ENCODE measurements at places on chromosomes 7 and 10.

DNA sequence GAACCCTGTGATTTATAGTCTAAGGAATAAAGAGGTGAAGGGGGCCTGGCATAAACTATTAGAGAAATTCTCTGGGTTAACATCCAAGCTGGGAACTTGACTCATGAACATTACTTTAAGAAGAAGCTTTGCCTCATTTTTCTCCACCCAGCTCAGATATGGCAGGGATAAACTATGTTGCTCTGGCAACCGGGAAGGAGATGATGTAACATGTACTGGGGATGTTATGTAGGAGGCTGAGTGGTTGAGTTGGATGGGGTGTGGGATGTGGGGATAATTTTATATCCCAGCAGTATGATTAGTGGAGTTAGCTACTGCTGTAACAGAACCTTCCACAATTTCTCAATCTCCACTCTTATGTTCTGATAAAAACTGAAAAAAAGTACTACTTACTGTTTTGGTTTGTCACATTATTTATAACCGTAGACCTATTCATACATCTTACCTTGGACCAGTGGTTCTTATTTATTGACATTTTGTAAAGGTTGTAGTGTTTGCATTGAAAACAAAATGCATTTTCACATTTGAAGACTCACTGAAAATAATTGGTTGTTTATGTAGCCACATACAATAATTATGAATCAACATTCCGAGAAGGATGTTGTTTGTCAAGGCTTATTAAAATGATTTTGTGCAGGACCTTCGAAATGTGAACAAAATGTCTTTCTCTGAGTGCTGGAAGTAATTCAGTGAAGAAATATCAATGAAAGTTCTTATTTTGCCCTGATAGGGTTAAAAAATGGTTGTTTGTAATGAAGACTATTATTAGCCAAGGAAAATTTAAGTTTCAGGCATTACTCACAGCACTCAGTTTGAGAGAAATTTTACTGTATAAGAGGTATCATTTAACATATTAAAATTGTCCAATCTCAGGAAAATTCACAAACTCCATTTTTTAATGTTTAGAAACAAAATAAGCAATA is 1.3 kb downstream of the OR2F2 start:
- no peak for DNase-seq

DNA sequence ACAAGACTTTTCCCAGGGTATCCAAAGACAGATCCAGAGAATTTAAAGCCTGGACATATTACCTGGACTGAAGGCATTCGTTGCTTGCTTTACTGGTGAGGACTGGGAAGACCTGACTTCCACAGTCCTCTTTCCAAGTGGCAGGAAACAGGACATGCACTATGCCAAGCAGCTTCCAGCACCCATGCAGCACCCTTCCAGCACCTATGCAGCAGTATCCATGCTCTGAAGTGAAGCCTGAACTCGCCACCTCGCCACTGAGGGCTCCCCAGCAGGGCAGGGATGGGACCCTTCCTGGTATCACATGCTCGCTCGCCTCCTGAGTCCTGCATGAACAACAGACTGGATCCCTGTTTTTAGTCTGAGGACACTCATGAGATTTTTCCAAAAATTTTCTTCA is 189.9 kb upstream of the KLF14 start:
- DNase-seq, result no peak

DNA sequence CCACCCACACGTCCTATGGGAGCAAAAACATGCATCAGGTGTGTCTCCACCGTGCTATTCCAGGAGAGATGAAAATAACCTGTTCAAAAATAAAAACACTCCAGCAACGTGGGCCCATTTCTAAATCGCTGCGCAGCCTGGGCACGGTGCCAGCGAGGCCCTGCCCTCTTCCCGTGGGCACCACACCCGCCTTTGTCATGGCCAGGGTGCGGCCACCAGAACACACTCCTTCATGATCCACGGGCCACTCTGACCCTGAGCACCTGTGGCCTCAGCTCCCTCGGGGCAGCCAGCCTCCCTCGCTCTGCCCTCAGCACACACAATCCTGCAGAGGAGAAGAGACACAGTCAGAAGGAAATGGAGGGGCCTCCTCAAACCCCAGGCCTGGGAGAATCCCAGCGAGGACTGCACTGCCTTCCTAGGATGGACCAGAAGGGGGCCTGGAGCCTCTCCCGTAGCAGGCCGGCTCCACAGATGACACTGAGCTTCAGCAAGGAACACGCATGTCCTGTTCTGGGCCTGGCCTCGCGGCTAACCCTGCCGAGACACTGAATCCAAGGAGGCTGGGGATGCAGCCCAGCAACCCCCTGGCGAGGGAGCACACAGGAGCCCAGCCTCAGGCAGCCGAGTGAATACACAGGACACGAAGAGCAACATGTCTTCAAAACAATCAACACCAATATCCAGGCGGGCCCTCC is 169.0 kb downstream of the MAD1L1 start:
- DNase-seq, result no peak

GRCh38 chr7:28858206-28858605 is 99.9 kb downstream of the TRIL start:
- no peak for DNase-seq

- DNase-seq, result peak; percentile 68
Measured at GRCh38 chr7:42091461-42092291, 145.3 kb downstream of the GLI3 start.

DNA sequence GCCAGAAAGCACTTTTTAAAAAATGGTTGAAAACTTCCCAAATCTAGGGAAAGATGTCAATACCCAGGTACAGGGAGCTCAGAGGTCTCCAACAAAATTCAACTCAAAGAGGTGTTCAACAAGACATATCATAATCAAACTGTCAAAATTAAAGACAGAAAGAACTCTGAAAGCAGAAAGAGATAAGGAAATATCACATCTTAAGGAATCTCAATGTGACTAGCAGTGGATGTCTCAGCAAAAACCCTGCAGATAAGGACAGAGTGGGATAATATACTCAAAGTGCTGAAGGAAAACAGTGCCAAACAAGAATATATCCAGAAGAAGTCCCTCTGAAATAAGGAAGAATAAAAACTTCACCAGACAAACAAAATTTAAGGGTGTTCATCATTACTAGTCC is 13.0 kb upstream of the GSTK1 start:
- no peak for DNase-seq

GRCh38 chr10:119405520-119405807 is 137.1 kb downstream of the RGS10 start:
- DNase-seq, result no peak

DNA sequence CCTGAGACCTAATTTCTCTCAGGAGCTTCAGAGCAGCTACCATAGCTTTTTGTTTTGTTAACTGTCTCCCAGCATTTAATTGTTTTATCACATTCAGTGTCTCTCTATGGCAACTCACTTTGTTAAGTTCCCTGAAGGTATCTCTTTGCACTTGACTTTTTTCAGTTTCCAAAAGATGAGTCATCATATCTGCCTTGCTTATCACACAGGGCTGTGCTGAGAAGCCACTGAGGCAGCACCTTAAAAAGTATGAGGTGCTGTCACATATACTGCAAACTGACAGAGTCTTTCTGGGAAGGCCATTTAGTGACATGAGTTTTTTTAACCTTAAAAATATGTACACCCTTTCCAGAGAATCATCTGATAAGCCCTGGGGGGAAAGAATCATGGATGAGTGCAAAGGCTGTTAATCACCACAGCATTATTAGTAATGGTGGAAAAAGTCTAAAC is 56.8 kb downstream of the PPP1R3C start:
- DNase-seq, result no peak

DNA sequence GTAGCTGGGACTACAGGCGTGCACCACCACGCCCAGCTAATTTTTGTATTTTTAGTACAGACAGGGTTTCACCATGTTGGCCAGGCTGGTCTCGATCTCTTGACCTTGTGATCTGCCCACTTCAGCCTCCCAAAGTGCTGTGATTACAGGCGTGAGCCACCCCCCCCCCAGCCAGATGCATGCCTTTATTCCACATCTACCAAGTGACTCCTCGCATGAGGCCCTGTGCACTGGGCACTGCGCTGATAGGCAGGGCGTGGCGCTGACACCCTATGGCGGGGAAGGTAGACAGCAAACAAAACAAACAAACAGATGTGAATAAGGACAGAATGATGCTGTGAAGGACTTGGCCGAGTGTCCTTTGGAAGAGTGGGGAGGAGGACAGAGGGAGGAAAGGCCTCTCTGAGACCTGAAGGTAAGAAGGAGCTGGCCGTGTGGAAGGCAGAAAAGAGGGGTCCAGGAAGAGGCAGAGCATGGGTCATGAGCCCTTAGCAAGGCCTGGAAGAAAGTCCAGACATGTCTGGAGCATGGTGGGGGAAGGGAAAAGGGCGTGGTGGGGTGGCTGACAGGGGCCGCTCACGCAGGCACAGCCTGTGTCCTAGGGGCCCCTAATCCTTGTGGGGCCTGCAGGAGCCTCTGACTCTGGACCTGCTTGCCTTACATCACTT is 47.5 kb upstream of the CACUL1 start:
- DNase-seq, result no peak

- no peak for DNase-seq
Measured at GRCh38 chr7:49643321-49643720, 130.1 kb upstream of the VWC2 start.

DNA sequence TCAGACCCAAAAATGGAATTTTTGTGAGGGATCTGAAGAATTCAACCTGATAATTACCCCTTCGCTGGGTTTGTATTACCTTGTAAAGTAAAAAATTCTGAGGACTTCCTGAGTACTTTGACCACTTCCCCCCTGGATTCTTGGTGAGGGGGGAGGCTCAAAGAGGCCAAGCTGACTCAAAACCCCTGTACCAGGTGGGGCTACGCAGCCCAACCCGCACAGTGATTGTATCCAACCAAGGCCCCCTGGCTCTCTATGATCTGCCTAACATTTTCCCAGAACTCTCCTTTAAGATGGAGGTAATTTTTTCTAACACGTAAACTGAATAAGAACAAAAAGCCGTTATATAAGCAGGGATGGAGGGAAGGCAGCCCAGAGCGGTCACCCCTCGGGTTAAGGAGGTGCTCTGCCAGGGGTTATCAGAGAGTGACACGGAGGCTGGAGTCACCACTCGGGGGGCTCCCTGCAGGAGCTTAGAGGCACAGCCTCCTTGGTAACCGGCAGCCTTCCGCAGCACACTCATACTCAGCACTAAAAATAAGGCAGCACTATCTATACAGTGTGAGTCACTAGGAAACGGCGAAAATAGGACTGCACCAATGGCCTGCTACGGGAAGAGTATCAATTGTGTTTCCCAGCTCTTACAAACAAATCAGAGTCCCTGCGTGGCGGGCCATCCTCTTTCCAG is 255.4 kb downstream of the ELMO1 start:
- DNase-seq, result no peak

DNA sequence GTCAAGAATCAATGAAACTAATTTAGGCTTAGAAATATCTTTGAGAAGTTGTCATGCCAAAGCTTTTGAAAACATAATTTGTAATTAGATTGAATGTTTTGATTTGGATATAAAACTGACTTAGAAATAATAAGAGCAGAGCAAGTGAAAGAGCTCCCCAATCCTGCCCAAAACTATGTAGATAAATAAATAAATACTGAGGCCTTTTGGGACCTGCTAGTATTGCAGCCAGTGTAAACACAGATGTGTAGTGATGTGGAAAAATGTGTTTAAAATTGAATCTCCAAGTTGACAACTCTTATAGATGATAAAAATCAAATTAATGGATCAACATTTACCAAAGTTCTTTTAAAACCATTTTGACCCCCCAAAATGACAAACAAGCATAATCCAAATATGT is 896.1 kb downstream of the CNTNAP2 start:
- no peak for DNase-seq

- no peak for DNase-seq
Measured at GRCh38 chr10:86356296-86356695, 10.3 kb downstream of the GRID1 start.

DNA sequence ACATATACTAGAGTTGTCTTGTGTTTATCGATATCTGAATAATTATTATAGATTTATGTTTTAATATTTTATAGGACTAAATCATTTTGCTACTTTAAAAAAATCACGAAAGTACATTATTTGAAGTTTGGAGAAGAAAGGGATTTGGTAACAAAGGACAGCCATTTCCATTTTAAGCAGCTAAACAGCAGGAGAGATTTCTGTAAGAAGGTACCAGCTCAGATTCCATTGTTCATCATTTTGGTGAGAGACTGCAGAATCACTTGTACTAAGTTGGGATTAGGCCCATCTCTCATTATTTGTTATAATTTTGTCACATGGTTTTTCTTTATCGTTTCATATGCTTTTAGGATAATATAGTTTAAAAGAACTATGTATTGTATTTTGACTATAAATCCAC is 46.7 kb downstream of the PALS2 start:
- no peak for DNase-seq

DNA sequence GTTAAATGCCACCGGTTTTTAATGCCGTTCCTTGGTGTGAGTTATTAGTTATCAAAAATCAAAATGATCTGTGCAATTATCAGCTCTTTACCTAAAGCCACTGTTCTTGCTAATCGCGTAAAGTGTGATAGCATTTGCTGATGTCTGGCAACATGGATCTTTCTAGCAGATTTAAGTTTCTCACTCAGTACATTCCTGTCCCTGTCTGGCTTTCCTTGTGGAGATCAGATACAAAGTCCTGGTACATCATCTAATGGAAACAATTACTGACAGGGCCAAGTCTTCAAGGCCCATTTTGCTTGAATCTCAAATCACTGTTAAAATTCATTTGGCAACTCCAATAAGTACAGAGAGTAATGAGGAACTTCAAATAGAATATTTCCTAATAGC is 755.7 kb downstream of the AUTS2 start:
- no peak for DNase-seq

DNA sequence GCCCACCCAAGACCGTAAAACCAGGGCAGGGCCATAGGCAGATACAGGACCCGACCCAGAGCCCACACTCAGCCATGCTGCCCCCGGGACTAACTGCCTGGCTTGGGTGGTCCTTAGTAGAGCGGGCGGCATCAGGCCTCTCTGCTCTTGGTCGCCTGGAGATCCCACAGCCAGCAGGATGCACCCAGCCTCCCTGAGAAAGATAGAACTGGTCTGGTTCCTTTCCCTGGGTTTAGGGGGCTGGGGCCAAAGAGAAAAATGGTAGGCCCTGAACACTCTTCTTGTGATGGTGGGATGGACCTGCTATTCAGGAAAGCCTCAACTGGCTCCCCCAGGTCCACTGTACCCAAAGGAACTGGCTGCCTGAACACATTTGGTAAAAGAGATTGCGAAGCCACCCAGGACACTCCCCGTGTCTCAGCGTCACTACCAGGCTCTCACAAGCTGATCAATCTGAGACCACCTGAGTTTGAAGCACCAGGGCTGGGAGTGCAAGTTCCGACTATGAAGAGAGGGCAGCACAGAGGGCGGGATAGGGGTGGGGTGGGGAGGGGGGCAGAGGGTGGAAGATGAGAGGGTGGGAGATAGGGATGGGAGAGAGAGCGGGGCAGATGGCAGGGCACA is 591.5 kb downstream of the DNAJB6 start:
- no peak for DNase-seq
